Fibroblast of skin of scalp (primary cell): ENCODE measurements at places on chromosomes 5 and 9.

DNA sequence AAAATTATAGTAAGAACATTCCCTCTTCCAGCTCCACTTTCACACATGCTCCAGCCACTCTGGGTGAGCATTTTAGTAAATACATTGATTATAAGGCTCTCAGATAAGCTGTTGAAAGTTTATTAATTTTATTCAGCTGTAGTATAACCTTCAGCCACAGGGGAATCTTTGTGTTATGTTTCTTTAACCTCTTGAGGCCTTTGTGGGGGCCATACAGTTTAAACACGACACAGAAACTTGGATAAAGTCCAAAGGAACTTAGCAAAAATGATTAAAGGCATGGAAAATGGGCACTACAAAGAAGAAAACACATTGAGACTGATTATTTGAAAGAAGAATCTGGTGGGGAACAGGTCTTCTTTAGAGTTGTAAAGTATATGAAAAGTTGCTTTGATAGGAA is 70.2 kb downstream of the AOPEP start:
- no peak for DNase-seq

- no peak for DNase-seq
Observed at GRCh38 chr5:50711280-50711679, 44.8 kb downstream of the PARP8 start.

DNA sequence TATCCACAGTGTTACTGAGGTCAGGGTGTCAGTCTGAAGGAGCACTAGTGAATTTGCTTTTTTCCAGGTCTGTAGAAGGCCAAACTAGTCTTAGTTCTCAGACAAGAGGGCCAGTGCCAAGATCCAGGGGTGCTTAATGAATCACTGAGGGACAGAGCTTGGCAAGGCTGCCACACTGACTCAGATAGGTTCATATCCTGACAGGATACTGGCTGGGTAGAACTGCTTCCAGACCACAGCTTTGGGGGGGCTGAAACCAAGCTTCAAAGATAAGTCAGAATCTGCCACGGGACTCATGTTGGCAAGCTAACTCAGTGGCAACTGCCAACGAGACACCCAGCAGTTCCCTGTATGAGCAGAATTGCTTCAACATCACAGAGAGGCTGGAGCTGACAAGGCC is 1125.4 kb downstream of the EFNA5 start:
- no peak for DNase-seq

DNA sequence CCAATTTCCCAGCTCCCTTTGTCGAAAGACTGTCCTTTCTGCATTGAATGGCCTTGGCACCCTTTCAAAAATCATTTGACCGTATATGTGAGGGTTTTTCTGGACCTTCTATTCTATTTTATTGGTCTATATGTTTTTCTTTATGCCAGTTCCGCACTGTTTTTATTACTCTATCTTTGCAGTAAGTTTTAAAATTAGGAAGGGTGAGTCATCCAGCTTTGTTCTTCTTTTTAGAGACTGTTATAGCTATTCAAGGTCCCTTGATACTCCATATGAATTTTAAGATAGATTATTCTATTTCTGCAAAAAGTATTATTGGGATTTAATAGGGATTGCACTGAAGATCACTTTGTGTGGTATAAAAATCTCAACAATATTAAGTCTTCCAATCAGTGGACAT is 44.2 kb upstream of the STARD4 start:
- DNase-seq = no peak

- DNase-seq = no peak
Observed at GRCh38 chr5:173693670-173694069, 77.2 kb upstream of the BOD1 start.

DNA sequence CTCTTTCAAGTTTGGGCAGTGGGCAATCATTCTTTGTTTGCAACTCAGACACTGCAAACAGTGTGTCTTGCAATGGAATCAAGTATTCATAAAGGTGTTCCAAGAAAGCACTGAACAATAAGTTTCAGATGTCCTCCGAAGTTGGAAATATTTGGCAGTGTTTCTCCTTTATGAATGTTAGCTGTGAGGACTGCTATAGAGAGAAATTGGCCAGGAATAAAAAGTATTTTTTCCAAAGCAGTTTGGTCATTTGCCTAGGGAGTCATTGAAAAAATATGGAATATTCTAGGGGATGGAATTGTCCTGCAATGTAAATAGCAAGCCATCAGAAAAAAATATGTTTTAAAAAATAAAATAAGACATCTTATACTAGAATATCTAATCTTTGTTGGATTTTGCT is 688.6 kb upstream of the SEMA6A start:
- DNase-seq = no peak

DNA sequence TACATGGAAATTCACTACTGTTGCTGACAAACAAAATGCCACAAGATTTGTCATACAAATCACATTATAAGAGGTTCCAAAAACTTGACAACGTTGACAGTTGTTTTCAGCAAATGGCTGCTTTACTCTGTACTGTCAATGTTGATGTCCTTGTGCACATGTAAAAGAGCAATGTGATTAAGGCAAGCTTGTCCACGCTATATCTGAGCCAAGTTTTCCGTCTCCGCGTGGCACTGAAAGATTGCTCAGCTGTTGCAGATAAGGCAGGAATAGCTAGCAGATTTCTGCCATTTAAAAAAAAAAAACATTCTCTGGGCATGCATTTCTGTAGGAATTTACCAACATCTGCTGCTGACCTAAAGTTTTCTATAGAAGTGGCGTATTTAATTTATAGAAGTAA is 46.4 kb upstream of the MEF2C start:
- no peak for DNase-seq

- peak; percentile 50 for DNase-seq
Observed at GRCh38 chr5:59222687-59223511, 640.0 kb downstream of the RAB3C start.

DNA sequence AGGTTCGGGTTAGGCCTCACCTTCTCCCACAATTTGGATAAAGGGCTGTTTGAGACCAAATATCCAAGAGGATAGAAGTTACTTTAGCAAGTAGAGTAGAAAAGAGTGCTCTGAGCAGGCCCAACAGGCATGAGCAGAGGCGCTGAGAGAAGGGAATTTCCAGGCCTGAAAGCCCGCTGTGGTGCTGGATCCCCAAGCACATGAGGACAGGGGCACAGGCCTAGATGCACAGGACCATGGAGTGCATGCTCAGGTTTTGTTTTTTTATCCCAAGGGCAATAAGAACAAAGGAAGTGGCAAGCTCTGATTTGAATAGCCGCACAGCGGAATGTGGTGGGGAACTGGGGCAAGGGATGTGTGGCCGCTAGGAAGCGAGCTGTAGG is 33.3 kb downstream of the OSMR start:
- DNase-seq = no peak

DNA sequence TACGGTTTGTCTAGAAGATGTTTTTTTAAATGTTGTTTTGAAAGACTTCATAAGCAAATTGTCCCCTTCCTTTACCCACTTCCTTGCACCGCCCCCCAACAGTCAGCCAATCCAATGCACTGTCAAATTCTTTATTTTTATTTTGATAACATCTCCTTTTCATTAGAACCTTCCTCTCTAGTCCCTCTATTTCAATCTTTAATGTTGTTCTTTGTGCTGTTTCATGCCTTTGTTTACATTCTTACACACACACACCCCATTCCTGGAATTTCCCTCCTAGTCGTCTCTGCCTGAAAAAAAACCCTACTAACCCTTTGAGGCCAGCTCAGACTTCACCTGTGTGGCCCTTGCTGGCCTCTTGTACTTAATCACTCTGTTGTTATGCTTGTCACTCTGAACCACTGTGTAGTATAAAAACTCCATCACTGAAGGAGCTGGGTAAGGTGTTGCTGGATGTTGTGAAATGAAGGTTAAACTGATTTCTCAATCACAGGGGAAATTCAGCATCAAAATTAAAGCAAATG is 133.4 kb downstream of the UGCG start:
- DNase-seq = peak; percentile 50

- DNase-seq = no peak
Observed at GRCh38 chr9:131273146-131273855, 3.0 kb downstream of the FAM78A start.

GRCh38 chr9:131886826-131887225 is 146.9 kb upstream of the RAPGEF1 start:
- DNase-seq = peak; percentile 37

GRCh38 chr5:20555034-20555433 is 567.0 kb upstream of the CDH18 start:
- no peak for DNase-seq

DNA sequence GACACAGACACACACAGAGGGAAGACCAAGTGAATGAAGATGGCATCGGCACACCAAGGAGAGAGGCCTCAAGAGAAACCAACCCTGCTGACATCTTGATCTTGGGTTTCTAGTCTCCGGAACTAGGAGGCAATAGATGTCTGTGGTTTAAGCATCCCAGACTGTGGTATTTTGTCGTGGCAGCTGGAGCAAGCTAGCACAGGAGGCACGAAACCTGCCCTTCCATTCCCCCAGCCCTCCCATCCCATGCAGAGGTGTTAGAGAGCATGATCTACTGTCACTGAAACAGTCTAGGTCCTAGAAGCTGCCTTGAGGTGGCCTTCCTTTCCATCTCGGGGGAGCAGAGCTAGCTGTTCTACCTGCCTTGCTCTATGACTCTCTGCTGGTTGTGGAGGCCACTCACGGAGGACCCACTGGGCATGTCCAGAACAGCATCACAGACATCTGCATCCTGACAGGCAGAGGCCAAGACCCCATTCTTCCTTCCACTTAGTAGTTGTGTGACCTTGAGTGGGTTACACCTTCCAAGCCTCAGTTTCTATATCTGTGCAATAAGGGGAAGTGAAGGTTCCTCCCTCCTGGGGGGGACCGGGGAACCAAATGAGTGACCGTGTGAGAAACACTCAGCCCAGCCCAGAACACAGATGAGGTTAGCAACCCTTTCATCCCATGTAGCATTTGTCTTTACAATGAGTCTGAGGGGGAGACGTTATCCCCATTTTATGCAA is 134.3 kb upstream of the BOD1 start:
- DNase-seq = no peak

DNA sequence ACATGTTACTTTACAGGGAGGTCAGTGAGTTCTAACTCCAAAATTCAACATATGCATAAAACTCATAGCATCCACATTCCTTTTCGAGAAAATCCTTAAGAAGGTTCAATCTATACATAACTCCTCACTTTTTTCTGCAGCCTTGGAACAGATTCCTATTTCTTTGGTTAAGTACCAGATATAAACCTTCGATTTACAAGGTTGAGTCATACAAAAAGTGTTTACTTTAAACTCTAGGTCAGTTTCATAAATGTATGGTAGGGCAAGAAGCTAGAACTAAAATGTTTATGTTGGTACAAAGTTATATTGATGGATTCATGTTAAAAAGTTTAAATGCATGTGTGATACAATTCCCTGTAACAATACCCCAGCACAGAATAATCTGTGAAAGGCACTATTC is 19.4 kb downstream of the CDKN2AIPNL start:
- no peak for DNase-seq

- DNase-seq = no peak
Observed at GRCh38 chr9:69943148-69943806, 100.4 kb upstream of the MAMDC2 start.

- DNase-seq = no peak
Observed at GRCh38 chr5:443239-444151, 519 bp downstream of the EXOC3 start.

DNA sequence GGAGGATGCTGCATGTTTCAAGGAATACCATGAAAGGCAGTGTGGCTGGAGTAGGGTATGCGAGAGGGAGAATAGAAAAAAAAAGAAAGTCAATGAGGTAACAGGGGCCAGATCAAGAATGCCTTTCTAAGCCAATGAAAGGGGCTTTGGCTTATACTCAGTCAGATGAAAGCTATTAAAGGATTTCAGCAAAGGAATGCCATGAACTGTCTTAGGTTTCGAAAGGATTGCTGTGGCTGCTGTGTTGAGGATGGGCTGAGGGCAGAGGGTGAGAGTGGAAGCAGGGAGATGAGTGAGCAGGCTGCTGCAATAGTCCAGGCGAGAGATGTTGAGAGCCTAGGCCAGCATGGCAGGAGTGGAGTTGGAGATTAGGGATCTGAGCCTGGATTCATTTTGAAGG is 135.4 kb upstream of the CKMT2 start:
- DNase-seq = peak; percentile 40

DNA sequence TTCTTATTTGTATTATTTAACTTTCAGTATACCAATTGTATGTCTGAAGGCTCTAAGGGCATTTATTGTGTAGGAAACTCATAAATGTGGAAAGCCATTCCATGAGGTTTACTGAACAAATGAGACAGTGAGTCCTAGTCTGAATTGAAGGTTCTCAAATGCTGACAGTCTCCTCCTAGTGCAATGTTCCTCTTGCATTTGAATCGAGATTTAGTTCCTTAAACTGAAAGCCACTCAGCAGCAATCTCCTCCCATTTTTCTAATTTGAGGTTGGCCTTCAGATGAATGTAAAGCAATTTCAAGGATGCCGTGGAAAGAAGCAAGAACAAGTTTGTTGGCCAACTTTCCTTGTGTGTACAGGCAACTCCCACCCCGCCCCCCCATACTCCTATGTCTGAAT is 493.2 kb upstream of the KLF4 start:
- DNase-seq = no peak

DNA sequence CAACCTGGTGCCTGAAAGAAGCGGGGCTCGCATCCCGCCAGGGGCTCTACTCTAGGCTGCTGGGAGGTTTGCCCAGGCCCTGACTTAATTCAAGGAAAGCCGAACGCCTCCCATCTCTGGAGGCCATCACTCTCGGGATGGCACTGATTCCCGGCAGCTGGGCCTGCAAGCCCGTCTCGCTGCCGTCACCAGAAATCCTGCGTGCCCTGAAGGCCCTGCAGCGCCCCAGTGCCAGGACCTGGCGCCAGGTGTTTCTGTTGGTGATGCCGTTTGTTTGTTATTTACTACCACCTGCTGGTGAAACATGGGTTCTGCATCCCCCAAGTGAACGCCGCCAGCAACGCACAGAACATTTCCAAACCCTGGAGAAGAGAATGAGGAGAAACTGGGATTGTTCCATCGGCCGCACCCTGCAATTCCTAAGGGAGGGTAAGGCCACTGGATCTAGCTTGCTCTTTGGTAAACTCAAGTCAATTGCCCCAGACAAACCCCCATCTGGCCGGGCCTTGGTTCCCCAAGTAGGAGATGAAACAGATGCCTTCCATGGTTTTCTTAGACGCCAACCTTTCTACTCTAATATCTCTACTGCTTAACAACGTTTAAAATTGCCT is 77.9 kb downstream of the AK8 start:
- peak; percentile 44 for DNase-seq

DNA sequence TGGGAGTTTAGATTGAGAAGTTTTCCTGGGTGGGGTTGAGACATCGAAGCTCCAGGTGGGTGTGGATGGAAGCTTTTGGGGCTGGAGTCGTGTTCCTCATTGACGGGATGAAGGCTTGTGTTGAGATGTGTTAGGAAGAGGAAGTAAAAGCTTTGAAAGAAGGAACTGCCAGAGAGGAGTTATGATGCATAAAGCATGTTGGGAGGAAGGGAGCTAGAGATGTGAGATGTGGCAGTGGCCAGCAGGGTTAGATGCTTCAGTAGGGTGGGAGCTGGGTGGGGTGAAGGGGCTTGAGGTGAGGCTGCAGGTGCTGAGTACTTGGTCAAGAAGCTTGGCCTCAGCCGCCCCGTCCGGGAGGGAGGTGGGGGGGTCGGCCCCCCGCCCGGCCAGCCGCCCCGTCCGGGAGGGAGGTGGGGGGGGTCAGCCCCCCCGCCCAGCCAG is 56.7 kb downstream of the HSPA4 start:
- no peak for DNase-seq
